ENCODE measurements at places on chromosomes 6 and 20. TPM values are rescaled to one million over a fixed set of nuclear protein-coding genes. Genes with fewer than 3 reads are reported as not detected.

The DOP1A gene
- 18.6 TPM for total RNA-seq

- peak; percentile 69 for DNase-seq
Observed at GRCh38 chr6:84763003-84763885, 1.2 kb downstream of the TBX18 start.

The ARMH2 gene
- total RNA-seq = not detected

GRCh38 chr6:87687296-87687695, 14.7 kb downstream of the AKIRIN2 start:
- no peak for DNase-seq

The DEFB132 gene
- not detected for total RNA-seq

The BCAS4 gene
- 6.3 TPM for total RNA-seq

The XRN2 gene
- total RNA-seq = 159 TPM

The REM1 gene
- 0.28 TPM for total RNA-seq

The SLC35F1 gene
- total RNA-seq = 10.3 TPM

The ENPP4 gene
- total RNA-seq = 4.4 TPM

DNA sequence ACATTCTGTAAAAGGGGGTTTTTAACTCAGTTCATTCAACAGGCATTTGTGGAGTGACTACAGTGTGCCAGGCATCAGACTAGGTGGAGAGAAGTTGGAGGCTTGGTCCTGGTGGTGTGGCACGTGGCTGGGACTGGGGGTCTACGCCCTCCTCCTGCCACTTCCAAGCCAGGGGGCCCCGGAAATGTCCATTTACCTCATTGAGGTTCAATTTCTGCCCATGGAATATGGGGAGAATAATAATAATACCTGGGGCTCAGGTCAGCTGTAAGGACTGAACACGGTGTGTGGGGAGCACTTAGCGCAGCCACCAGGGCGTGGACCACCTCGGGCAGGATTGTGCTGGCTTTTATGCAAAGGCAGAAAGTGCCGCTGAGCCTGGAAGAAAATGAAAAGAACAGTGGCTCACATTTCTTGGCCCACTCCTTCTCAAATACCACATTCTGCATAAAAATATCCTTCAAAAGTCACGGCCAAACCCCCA, 229.4 kb downstream of the ANKRD60 start:
- DNase-seq = peak; percentile 21

GRCh38 chr20:7736336-7736735, 203.9 kb downstream of the HAO1 start:
- no peak for DNase-seq

The SASH1 gene
- 30.2 TPM for total RNA-seq

The CLPSL1 gene
- total RNA-seq = not detected

- DNase-seq = no peak
Observed at GRCh38 chr6:100335991-100336390, 128.7 kb downstream of the SIM1 start.

The SOX18 gene
- 0.21 TPM for total RNA-seq

The LPA gene
- total RNA-seq = 0.17 TPM

The VSX1 gene
- 0.16 TPM for total RNA-seq

DNA sequence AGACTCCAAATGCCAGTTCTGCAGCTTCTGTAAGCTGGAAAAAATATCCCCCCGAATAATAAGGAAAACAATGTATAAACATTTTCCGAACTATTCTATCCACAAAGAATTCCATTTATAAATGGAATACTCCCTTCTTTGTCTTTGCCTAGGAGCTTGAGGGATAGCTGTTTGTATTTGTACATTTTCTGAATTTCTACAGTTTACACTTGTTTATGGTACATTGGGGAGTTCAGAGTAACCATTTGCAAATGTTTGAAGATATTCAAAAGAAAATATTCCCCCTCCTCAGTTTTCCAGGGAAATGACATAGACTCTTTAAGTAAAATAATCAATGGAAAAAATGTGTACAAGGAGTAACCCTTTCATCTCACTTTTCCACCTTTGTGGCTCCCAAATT, 149.6 kb downstream of the SOBP start:
- DNase-seq = no peak

GRCh38 chr20:38186788-38187221, 21.7 kb upstream of the TGM2 start:
- DNase-seq = no peak

The TMEM30A gene
- total RNA-seq = 99.9 TPM

The GJA10 gene
- total RNA-seq = not detected

- no peak for DNase-seq
Observed at GRCh38 chr6:154504865-154505449, 5.5 kb downstream of the CNKSR3 start.

DNA sequence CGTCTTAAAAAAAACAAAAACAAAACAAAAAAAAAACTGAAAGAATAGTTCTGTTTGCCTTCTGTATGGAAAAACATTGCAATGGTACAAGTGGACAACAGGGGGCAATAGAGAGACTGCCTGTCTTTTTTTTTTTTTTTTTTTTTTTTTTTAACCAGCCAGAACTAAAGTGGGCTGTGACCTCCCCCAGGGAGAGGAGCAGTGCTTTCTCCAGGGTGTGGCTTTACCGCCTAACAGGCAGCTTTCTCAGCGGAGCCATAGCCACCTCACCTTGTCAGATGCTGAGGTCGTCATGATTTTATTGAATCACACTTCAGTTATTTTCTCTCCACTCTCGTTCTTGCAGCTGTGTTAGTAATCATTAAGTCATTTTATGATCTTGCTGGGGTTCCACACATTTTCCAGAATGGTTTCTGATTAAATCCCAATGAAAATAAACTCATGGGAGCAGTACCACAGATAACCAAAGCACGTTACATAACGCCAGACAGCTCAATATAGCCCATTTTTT, 78.4 kb downstream of the GMPR start:
- DNase-seq = peak; percentile 75

DNA sequence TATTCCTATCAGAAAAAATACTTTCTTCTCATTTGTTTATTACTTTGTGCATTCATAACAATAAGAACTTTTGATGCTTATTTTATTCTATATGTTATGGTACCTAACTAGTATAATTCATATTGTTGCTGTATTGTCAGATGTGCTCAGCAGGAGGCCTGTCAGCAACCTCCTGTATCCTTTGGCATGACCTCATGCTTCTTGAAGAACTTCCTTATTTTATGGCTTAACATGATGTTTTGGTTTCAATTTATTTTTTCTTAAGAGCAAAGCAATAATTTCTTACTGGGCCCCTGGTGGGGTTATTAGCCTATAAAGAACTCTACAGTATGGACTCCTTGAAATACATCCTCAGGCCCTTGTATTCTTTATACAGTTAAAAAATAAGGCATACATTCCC, 17.3 kb downstream of the GGTLC1 start:
- DNase-seq = no peak

GRCh38 chr20:7716286-7716972, 223.8 kb downstream of the HAO1 start:
- no peak for DNase-seq

The DNMT3B gene
- total RNA-seq = 2,281 TPM

- DNase-seq = no peak
Observed at GRCh38 chr6:37085198-37085597, 79.7 kb downstream of the FGD2 start.

All from GM23338 (cell line).